Activated effector memory CD4-positive, alpha-beta T cell treated with Interleukin-2 at 50 U/mL for 16 hours (primary cell): ENCODE measurements at places on chromosomes 12 and 14.

GRCh38 chr12:26077915-26078702 is 46.7 kb downstream of the BHLHE41 start:
- no peak for DNase-seq

- DNase-seq: no peak
Observed at GRCh38 chr14:88322504-88323085, 474 bp downstream of the KCNK10 start.

- no peak for DNase-seq
Observed at GRCh38 chr14:94098326-94098992, 12.1 kb upstream of the IFI27 start.

DNA sequence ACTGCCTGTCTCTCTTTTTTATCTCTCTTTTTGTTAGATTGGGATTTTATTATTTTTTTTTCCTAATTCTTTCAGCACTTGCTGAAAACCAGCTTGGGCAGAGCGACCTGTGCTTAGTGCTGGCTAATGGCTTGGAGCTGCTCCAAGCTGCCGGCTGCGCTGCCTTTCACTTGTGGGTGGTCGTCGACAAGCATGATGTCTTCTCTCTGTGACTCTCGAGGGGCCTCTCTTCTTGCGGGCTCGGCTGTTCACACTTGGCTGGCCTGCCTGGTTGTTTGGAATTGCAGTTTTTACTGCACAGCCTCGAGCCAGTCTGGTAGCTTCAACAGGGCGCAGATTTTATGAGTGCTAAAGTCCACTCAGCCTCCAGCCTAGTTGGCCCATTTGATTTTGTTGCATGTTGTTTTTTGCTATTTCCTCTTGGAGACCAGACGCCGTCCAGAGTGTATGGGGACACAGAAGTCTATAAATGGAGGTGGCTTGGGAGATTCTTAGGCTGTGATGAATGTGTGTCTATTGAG is 18.6 kb downstream of the TPCN1 start:
- no peak for DNase-seq

DNA sequence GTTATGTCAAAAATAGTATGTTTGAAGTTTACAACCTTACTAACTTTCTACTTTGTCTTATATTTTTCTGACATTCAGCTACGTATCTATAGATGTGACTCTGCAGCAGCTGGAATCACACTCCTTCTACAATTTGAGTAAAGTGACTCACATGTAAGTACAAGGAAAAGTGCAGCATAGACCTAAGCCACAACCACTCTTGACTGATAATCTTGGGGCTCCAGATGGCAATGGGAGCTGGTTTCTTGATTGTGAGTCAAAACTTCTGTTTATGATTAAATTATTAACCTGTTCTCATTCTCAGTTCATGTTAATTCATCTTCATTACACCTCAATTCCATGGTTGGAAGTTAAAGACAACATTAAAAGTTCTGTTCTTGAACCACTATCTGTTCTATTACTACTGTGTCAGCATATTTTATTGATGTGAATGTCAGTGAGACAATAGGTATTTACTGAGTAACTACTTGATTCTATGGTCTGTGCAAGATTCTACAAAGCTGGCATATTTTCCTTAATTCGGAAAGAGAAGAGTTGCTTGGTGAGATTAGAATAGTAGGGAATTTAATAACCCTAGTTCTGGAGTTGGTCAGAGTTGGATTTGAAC is 112.9 kb downstream of the TSHR start:
- no peak for DNase-seq

- DNase-seq: no peak
Observed at GRCh38 chr12:79300199-79300568, 390.6 kb downstream of the PAWR start.

GRCh38 chr12:70711831-70712230 is 74.6 kb upstream of the PTPRB start:
- DNase-seq: no peak

DNA sequence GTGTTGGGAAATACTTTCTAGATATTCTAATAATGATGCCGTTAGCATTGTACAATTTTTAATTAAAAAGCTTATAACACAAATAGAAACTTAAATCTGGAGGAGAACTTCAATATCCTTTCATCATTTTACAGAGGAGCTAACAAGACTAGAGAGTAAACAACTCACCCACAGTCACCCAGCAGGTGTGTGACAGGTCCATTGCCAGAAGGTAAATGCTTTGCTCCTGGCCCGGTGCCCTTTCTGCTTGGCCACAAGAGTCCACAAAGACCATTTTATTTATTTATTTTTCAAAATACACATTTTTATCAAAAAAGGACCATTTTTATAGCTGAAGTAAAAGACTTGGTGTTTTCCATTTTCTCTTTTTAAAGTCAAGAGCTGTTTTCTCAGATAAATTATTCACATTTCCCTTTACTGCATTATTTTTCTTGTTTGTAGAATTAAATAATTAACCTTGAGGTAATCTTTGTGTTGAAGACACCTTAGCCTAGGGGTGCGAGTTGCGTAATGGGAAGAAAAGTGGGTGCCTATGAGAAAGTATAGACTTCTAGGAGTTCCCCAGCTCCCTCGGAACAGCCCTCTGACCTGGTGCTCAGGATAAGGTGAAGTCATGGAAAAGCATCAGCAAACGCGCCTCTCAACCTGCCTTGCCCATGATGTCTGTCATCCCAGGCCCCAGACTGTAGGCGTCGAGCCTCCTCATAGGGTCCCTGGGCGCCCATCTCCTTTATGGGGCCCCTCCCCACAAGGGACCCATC is 26.3 kb upstream of the AMIGO2 start:
- DNase-seq: no peak

DNA sequence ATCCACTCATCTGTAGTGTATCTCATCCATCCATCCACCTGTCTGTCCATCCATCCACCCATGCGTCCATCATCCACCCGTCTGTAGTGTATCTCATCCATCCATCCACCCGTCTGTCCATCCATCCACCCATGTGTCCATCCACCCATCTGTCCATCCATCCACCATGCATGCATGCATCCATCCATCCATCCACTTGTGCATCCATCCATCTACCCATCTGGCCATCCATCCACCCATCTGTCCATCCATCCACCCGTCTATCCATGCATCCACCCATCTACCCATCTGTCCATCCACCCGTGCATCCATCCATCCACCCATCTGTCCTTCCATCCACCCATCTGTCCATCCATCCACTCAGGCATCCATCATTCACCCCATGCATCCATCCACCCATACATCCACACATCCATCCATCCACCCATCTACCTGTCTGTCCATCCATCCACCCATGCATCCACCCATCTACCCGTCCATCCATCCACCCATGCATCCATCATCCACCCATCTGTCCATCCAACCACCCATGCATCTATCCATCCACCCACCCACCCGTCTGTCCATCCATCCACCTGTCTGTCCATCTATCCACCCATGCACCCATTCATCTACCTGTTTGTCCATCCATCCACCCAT is 28.5 kb downstream of the FBRSL1 start:
- no peak for DNase-seq

GRCh38 chr12:6535697-6535946 is 1.3 kb downstream of the GAPDH start:
- no peak for DNase-seq

GRCh38 chr14:48023881-48024280 is 348.5 kb upstream of the MDGA2 start:
- DNase-seq: no peak
